ENCODE measurements at places on chromosomes 3 and 15. TPM values are rescaled to one million over a fixed set of nuclear protein-coding genes. Genes with fewer than 3 reads are reported as not detected.

DNA sequence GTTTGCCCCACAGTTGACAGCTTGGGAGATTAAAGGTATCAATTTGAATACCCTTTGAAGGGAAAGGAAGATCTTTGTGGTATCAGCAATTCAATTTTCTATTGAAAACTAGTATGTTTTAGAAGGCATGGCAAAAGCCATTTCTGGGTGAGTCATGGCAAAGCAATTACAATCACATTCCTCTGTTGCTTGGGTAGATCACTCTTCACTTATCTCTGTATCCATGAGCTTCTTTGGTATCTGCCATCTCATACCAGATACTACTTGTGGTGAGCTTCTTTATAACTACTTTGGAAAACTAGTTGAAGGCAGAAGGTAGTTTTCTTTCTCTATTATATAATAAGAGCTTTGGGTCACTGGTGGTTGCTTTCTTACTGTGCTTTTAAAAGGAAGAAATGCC, 28.3 kb upstream of the LSAMP start:
- DNase-seq, result no peak
- H3K36me3 ChIP-seq, result no peaks in the 10 kb centered on the region
- no peaks in the 10 kb centered on the region for H3K4me1 ChIP-seq
- H3K27ac ChIP-seq, result no peak overlapping the region

The TMEM108 gene
- not detected for total RNA-seq

GRCh38 chr3:17755836-17756235, 13.4 kb upstream of the TBC1D5 start:
- no peak overlapping the region for H3K27ac ChIP-seq
- H3K36me3 ChIP-seq, result no peaks in the 10 kb centered on the region
- peak; percentile 29 for DNase-seq
- H3K4me3 ChIP-seq, result no peak overlapping the region

DNA sequence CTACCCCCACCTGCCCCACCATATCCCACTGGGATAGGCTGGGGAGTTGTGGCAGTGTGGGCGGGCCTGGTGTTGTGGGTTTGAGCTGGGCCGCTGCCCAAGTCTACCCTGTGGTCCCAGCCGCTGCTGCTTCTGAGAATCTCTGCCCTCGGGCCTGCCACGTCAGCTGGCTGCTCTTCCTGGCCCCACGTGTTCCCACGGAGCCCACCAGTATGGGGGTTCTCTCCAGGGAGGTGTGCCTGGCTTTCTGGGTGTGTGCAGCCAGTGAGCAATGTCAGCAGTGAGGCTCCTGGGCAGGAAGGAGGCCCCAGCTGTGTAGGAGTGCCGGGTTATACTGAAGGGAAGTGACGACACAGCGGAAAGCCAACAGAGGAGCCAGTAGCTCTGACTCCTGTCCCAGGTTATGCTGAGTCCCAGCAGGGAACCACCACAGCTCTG, 10.5 kb downstream of the GNAI2 start:
- H3K4me3 ChIP-seq, result peak overlapping the region; percentile 44
- peak overlapping the region; percentile 76 for H3K27ac ChIP-seq
- peak; percentile 95 for DNase-seq
- H3K27me3 ChIP-seq, result no peaks in the 10 kb centered on the region

The C2CD4A gene
- 0.11 TPM for total RNA-seq

DNA sequence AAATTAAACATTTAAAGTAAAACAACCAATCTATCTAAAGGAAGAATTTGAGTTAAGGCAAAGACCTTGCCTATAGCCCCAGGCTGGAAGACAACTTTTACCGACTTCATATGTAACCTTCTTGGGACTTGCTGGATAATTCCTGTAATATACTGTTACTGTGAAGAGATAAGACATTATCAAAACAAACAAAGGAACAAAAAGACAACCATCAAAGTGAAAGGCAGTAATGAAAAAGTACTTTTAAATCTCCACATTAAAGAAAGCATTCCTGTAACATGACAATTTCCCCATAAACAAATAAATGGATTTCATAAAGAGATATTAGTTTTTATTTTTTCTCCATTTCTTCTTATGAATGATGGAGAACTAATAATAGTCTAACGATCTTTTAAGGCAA, 2.4 kb downstream of the CMTM6 start:
- H3K27ac ChIP-seq, result no peak overlapping the region
- peaks cover 62% of the 10 kb centered on the region for H3K4me1 ChIP-seq
- DNase-seq, result no peak
- H3K4me3 ChIP-seq, result peak overlapping the region; percentile 82
- no peaks in the 10 kb centered on the region for H3K27me3 ChIP-seq

DNA sequence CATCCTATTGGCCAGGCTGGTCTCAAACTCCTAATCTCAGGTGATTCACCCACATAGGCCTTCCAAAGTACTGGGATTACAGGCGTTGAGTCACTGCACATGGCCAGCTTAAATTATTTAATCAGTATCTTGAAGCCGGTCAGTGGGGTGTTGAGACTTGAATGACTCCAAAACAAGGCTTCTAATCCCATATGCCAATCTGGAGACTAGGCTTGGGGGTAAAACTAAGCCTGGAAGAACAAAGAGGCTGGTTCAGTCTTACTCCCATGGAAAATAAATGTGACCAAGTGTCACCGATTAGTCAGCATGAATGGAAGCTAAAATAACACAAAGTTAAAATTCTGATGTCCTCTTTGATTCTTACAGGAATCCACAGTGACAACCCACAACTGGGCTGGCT, 509.1 kb downstream of the FOXP1 start:
- H3K27me3 ChIP-seq, result no peaks in the 10 kb centered on the region
- peaks cover 67% of the 10 kb centered on the region for H3K4me1 ChIP-seq
- DNase-seq, result no peak
- peaks cover 6% of the 10 kb centered on the region for H3K36me3 ChIP-seq
- no peak overlapping the region for H3K27ac ChIP-seq

DNA sequence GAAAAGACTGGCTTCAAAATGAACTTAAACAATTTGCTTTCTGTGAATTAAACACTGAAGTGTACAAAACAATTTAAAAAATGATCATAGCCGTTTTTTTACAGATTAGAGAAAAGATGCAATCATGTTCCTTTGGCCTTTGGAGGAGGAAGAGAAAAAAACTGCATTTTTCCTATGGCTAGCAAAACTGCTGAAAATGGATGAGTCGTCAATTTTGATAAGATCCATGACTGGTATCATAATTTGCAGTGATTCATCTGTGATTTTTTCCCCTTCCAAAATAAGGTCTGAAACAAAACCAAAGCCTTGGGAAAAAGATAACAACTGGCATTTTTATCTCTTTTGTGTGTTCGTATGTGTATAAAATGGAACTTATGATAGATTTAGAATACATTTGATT, 255.6 kb upstream of the SATB1 start:
- no peak overlapping the region for H3K4me3 ChIP-seq
- H3K27ac ChIP-seq, result no peak overlapping the region
- no peaks in the 10 kb centered on the region for H3K27me3 ChIP-seq
- no peak for DNase-seq
- H3K4me1 ChIP-seq, result peaks cover 45% of the 10 kb centered on the region
- no peaks in the 10 kb centered on the region for H3K36me3 ChIP-seq

- H3K4me3 ChIP-seq, result no peak overlapping the region
- H3K4me1 ChIP-seq, result no peaks in the 10 kb centered on the region
- DNase-seq, result peak; percentile 37
- H3K27me3 ChIP-seq, result no peaks in the 10 kb centered on the region
- H3K27ac ChIP-seq, result no peak overlapping the region
- H3K36me3 ChIP-seq, result no peaks in the 10 kb centered on the region
Observed at GRCh38 chr15:43204016-43204901, 16.6 kb downstream of the EPB42 start.

- no peaks in the 10 kb centered on the region for H3K36me3 ChIP-seq
- no peaks in the 10 kb centered on the region for H3K4me1 ChIP-seq
- H3K27ac ChIP-seq, result no peak overlapping the region
- H3K27me3 ChIP-seq, result no peaks in the 10 kb centered on the region
Observed at GRCh38 chr3:47221798-47222197, 57.9 kb upstream of the SETD2 start.

The BSN gene
- total RNA-seq, result 0.15 TPM

- no peaks in the 10 kb centered on the region for H3K36me3 ChIP-seq
- no peak overlapping the region for H3K27ac ChIP-seq
- no peak overlapping the region for H3K4me3 ChIP-seq
- H3K27me3 ChIP-seq, result no peaks in the 10 kb centered on the region
Observed at GRCh38 chr3:116667791-116668190, 41.8 kb upstream of the TUSC7 start.
